Heart left ventricle (tissue), 16 donors: ENCODE measurements at places on chromosomes 7 and 10.

GRCh38 chr10:35874311-35875015, 232.4 kb upstream of the FZD8 start:
- DNase-seq: no peak

DNA sequence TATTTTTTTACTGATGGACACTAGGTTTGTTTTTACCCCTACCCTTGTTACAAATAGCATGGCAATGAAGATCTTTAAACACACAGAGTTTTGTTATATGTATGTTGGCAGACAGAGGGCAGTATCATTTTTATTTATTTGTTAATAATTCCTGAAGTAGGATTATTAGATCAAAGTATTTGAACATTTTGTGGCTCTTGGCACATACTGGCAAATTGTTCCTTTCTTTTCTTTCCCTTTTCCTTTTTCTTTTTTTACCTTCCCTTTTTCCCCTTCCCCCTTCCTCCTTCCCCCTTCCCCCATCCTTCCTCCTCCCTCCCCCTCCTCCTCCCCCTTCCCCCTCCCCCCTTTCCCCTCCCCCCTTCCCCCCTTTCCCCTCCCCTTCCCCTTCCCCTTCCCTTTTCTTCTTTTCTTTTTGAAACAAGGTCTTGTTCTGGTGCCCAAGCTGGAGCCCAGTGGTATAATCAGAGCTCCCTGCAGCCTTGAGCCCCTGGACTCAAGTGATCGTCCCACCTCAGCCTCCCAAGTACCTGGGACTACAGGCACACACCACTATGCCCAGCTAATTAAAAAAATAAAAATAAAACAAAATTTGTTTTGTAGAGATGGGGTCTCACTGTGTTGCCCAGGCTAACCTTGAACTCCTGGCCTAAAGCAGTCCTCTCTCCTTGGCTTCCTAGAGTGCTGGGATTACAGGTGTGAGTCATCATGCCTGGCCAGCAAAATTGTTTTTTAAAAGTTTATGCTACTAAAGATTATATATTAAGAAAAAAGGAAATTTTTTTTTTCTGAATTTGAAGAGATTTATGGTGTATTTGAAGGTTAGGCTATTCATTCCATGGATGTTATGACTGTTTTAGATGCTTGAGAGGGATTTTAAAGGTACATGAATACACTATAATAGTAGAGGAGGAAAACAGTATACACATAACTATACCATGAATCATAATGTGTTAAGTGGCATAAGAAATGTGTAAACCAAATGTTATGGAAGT, 39.3 kb downstream of the SEPTIN7 start:
- no peak for DNase-seq

GRCh38 chr10:132054564-132054963, 11.2 kb upstream of the JAKMIP3 start:
- DNase-seq: no peak

- DNase-seq: peak; percentile 12
Measured at GRCh38 chr7:159126311-159127260, 18.1 kb downstream of the VIPR2 start.

GRCh38 chr10:54402576-54402975, 398.5 kb downstream of the PCDH15 start:
- no peak for DNase-seq

DNA sequence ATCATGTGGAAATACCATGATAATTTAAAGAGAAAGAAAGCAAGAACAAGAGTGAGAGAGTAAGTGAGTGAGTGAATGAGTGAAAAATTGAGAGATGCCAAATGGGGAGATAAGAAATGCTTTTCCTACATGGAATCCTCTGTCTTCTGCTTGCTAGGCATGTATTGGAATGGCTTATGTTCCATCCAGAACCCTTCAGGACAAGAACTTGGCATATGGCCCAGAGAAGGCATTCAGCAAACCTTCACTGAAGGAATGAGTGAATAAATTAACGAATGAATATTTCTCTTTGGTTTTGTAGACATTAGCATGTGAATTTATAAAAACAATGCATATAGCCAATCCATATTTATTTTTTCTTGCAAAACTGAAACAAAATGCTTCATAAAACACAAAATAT, 162.2 kb downstream of the LRRTM3 start:
- no peak for DNase-seq

DNA sequence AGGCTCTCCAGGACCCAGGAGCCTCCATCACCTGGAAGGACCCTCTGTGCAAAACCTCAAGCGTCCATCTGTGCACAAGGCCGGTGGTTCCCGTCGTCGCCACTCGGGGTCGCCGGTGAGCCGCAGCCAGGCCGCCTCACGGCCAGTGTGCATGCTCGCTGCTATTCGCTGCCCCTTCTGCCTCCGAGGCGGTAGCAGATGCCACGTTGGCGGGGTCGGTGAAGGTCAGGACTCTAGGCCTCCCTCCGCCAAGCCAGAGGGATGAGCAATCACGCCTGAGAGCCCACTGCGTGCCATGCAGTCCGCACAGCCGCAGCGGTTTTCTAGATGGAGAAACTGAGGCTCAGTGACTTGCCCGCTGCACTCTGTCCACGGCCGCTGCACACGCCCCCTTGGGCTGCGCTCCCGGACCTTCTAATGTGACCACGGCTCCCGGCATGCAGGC, 5.7 kb downstream of the UPK3B start:
- no peak for DNase-seq

DNA sequence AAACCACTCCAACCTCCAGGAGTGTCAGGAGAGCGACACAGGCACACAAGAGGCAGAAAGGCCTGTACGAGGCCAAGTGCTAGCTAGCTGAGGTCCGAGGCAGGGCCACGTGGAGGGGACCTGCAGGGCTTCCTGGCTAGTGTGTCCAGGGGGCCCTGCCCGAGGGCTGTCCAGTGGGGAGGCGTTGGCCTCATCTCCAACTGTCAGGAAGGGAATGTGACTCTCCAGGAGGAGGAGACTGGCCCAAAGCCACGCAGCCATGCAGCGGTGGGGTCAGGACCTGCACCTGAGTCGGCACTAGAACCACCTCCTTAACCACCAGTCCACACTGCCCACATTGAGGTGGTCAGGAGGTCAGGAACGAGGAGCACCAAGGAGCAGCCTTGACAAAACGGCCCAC, 32.3 kb upstream of the FXYD4 start:
- no peak for DNase-seq

GRCh38 chr7:69599286-69599954, 1.1 kb downstream of the AUTS2 start:
- peak; percentile 12 for DNase-seq

DNA sequence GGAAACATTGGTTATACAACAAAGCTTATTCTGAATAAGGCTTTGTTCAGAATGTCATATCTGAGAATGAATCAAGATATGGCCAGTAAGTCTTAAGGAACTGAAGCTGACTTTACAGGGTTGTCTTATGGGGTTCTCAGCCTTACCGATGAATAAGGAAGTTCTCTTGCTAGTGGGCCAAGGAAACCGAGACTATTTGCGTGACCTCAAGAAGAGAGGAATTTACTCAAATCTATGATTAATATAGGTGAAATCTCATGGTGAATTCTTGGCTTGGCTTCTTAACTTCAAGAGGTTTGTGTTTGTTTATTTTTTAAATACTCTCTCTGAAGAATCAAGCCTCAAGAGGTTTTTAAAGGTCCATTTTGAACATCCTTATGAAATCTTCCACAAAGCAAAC, 4.7 kb upstream of the MRLN start:
- no peak for DNase-seq

- DNase-seq: no peak
Measured at GRCh38 chr10:116000151-116000842, 272.7 kb downstream of the GFRA1 start.

GRCh38 chr7:64875658-64876406, 27.2 kb upstream of the ZNF273 start:
- DNase-seq: no peak

- no peak for DNase-seq
Measured at GRCh38 chr10:128664729-128665128, 538.5 kb upstream of the MKI67 start.

GRCh38 chr10:93893646-93894515, at the start of gene SLC35G1:
SLC35G1 (plus strand) TSS chr10:93893978; CDS start chr10:93894034, 56 bp downstream.
- DNase-seq: peak; percentile 75

DNA sequence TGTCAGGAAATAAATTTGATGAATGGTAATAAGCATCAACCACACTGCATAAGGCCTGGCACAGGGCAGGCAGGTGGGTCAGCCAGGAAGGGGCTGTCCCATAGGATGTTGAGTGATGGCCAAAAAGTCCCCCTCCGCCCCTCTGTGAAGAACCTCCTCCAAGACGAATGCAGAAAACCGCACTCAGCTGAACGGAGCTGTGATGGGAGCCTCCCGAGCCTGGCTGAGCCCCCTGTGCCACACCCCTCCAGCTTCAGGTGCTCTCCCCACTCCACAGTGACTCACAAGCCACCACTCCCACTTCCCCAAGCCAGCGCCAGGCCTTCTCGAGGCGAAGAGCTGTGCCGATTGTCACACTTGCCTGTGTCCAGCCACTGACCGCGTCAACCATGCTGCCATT, 184.2 kb downstream of the MAD1L1 start:
- peak; percentile 37 for DNase-seq

DNA sequence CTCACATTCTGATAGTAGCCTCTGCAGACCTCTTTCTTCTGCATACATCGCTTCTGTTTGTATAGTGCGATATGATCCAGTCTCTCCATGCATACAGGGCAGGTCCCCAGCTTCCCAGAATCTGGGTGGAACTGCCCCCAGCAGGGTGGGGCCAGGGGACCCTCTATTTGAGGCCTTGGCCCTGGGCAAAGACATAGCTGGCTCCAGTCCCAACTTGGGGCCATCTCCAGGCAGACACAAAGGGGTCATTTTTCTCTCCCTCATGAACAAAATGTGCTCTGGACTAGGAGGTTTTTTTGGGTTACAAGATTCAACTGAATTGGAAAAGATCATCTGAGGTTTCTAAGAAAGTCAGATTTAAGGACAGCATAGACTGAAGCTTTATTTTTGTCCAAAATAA, 21.1 kb upstream of the HSPA12A start:
- DNase-seq: no peak

- no peak for DNase-seq
Measured at GRCh38 chr7:28484606-28484935, 72.3 kb downstream of the CREB5 start.

GRCh38 chr10:90167174-90168064, 466.0 kb downstream of the KIF20B start:
- DNase-seq: no peak

- peak; percentile 59 for DNase-seq
Measured at GRCh38 chr7:512541-513311, 6.9 kb downstream of the PDGFA start.

GRCh38 chr7:97149843-97150242, 32.3 kb downstream of the SDHAF3 start:
- DNase-seq: no peak

DNA sequence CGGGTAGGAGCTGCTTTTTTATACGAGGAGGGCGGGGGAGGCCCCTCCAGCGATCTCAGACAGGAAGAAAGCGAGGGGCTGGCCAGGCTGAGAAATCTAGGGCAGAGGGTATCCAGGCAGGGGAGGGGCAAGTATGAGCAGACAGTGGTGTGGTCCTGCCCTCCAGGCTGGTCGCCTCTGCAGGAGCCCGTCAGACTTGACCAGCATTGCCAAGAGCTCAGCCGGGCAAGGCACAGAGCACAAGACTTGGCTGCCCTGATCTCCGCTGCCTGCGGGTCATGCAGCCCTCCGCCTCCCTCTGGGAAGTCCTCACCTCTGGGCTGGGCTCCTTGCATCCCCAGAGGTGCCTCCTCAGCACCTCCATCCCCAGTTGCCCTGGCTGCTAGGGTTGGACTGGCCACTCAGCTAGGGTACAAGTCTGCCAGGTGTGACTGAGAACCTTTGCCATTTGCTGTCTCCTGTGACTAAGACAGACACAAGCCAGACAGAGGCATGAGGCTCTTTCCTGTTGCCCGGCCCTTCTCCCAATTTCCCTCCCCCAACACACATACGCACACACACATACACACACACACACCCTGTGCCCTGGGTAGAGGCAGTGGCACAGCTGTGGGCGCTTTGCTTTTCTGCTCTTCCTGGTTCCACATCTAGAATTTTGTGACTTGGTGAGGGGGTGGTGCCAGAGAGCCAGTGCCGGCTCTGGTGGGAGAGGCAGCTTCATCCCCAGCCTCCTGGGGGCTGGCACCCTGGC, 59.1 kb upstream of the PPIF start:
- no peak for DNase-seq

GRCh38 chr10:100749309-100750217, 4.2 kb downstream of the PAX2 start:
- DNase-seq: no peak

DNA sequence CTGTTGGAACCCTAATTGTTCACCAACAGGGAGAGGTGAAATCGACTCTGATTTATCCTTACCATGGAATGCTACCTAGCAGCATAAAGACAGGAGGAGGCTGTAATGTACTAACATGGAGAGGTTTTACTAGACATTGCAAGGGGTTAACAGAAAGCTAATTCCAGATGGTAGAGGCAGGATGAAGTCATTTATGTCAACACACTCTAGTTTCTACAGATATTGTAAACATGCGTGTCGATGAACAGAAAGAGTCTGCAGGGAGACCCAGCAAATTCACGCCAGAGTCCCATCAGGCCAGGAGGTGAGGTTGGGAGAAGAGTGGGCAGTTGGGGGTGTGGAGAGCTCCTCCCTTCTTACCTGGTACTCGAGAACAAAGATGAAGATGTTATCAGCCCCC, 7.0 kb downstream of the NPC1L1 start:
- DNase-seq: no peak

GRCh38 chr10:102596506-102596971, 47.7 kb upstream of the TRIM8 start:
- DNase-seq: peak; percentile 54
